C1 segment of cervical spinal cord (tissue), 14 donors: ENCODE measurements at places on chromosomes 7 and 10.

DNA sequence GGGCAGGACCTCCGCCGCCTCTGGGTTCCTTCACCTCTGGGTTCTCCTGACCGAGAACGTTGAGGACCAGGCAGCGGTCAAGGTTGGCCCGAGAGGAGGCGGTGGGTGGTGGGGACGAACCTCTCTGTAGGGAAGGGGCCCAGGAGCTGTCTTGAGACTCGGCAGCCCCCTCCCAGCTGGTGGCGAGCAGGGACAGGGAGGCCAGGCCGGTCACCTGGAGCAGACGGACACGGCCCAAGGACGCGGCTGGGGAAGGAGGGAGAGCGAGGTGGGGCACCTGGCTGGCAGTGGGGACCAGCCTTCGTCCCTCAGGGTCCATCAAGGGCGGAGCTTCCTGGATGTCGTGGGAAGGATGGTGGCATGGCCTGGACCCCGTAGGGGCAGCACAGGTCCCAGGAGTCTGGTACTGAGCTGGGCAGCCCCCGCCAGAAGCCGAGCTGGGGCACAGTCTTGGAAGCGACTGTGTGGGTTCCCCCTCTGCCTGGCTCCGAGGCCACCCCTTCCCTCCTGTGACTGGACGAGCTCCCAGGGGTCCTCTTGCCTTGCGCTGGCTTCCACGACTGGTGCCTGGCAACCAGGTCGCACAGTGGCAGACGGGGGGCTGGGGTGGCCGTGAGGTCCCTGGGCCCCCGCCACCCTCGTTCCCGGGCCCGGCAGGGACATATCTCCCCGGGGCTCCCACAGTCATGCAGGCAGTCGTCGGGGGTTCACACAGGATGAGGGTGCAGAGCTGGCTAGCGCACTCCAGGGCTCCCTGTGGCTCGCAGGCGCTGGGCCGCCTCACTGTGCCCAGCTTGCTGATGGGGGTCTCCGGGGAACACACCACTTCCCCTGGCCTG lies 89.9 kb downstream of the DNAJB6 start:
- DNase-seq: no peak

- no peak for DNase-seq
These were observed 25.8 kb upstream of the LEP start for GRCh38 chr7:128215281-128215680.

- no peak for DNase-seq
These were observed 255.0 kb downstream of the BMPER start for GRCh38 chr7:34160261-34160752.

DNA sequence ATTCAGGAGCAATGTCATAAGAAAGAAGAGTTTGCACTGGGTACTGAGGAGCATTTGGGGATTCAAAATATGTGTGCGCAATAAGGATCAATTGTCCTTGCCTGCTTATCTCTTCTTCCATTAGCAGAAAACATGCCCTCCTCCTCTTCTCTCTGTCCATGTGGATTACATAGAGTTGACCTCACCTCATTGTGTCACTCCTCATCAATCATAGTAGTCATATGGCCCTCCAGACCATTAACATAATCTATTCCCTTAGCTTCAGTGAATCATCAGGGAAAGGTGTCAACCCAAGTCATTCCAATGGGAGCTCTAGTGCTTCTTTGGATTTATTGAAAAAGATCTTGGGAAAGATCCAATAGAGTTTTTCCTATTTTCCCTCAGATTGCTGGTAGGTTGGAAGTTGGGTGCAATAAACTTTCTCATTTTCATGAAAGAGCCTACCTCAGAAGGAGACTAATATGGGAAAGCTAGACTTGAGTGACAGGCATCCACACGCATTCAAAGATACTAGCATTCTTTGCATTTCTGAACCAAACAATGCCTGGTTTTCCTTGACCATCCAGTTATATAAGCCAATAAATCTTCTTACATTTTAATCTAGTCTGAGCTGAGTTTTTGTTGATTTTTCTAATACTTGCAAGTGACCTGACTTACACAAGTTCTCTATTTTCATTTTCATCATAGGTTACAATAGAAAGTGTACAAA lies 71.5 kb upstream of the FAM13C start:
- DNase-seq: no peak

DNA sequence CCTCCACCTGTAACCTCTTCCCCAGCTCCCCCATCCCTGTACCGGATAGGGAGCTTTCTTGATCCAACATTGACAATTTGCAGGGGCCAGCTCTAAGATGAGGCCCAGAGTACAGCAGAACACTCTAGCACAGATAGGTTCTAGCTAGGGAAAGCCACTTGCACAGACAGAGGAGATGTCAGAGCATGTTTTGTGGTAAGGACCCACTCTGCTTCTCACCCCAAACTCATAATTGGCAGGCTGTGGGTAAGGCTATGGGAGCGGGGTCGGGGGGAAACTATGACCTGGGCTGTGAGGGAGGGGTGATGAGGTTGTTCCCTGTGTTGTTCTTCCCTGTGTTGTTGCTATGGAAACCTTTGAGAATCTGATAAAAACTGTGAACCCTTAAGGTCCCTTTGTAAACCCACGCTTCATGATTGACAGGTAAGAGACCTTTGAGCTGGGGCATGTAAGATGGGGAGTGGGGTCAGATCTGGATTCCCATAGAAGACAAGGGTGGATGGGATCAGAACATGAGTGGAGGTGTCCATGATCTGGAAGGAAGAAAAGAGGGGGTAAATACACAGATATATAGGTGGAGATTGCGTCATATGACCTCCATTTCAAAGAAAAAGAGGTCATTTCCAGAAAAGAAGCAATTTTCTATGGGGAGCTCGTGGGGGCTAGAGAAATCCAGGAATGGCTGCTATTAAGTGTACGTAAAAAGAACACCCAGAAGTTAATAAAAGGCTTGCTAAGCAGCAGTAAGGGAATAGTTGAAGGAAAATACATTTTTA lies 4.0 kb downstream of the CALD1 start:
- no peak for DNase-seq

GRCh38 chr7:81235997-81236396 lies 317.1 kb upstream of the SEMA3C start:
- no peak for DNase-seq

DNA sequence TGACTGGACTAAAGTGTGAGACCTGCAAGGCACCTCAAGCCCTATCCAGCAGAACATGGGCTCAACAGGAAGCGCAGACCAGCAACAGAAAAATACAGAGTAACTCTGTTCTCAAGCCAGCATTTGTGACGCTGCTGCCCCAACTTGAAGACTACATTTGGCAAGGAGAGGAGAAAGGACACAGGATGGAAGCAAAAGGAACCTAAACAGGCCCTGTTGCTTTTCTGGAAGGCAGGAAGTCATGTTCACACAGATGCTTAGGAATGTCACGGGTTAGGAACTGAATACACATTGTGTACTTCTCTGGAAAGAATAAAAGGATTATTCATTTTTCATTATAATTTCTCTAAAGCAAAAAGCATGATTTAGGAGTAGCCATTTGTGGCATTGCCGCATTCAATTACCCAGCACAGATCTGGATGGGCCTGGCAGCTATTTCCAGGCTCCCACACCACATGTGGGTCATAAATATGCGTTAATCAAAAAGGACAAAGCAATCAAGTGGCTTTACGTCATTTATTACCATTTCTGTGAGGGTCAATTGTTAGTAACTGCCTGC lies 19.8 kb upstream of the TOMM7 start:
- no peak for DNase-seq

- DNase-seq: no peak
These were observed 126.5 kb downstream of the CUBN start for GRCh38 chr10:17003151-17003550.
